ENCODE measurements at places on chromosomes 12 and 14. TPM values are rescaled to one million over a fixed set of nuclear protein-coding genes. Genes with fewer than 3 reads are reported as not detected.

Gene ACADS
- 29.3 TPM for polyA plus RNA-seq

Gene AICDA
- polyA plus RNA-seq, result 0.39 TPM

Gene IQSEC3
- polyA plus RNA-seq, result 4.4 TPM

DNA sequence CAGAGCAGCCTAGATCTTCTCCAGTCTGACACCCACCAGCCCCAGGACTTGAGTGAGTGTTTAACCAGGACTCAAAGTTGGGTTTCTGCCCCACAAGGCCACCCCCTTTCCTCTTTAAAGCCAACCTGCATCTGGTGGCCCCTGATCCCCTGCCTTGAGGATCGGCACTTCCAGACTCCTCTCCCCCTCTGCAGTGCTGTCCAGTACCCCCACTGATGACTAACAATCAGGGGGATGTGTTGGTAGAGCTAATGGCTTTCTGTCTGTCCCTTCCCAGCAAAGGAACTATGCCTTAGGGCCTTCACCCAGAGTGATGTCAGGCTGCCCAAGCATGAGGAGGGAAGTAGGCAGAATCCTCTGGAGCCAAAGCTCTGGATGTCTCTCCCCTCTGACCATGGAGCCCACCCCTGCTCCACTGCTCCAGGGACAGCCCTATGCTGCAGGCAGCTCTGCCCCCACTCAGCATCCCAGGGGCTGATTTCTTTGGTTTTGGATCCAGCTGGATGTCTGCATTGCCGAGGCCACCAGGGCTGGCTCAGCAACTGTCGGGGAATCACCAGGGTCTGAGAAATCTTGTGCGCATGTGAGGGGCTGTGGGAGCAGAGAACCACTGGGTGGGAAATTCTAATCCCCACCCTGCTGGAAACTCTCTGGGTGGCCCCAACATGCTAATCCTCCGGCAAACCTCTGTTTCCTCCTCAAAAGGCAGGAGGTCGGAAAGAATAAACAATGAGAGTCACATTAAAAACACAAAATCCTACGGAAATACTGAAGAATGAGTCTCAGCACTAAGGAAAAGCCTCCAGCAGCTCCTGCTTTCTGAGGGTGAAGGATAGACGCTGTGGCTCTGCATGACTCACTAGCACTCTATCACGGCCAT, 42.9 kb downstream of the DAD1 start:
- peaks cover 90% of the 10 kb centered on the region for H3K4me1 ChIP-seq
- H3K27ac ChIP-seq, result peak overlapping the region; percentile 89
- H3K27me3 ChIP-seq, result no peaks in the 10 kb centered on the region
- H3K36me3 ChIP-seq, result peaks cover 96% of the 10 kb centered on the region

GRCh38 chr12:94100211-94100627, 48.2 kb upstream of the PLXNC1 start:
- peaks cover 51% of the 10 kb centered on the region for H3K4me1 ChIP-seq
- H3K4me3 ChIP-seq, result no peak overlapping the region
- no peak for DNase-seq
- H3K36me3 ChIP-seq, result no peaks in the 10 kb centered on the region
- no peak overlapping the region for H3K27ac ChIP-seq
- H3K27me3 ChIP-seq, result no peaks in the 10 kb centered on the region

DNA sequence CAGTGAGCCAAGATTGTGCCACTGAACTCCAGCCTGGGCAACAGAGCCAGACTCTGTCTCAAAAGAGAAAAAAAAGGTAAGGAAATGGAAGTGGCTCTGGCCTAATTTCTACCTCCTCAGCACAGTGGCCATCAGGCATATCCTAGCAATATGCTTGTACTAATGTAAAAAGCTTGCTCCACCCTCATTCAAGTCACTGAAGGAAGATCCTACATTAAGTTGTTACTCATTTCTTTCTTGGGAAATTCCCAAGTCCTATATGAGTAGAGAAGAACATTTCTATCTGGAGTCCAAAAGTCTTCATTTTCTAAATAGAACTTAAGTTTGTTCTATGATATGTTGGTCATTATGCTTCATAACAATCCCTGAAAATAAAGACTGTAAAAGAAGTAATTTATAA, 67.3 kb upstream of the HOXC13 start:
- no peak overlapping the region for H3K4me3 ChIP-seq
- H3K4me1 ChIP-seq, result no peaks in the 10 kb centered on the region
- DNase-seq, result no peak
- no peaks in the 10 kb centered on the region for H3K36me3 ChIP-seq
- no peak overlapping the region for H3K27ac ChIP-seq
